ENCODE measurements at places on chromosomes 6 and 20.

DNA sequence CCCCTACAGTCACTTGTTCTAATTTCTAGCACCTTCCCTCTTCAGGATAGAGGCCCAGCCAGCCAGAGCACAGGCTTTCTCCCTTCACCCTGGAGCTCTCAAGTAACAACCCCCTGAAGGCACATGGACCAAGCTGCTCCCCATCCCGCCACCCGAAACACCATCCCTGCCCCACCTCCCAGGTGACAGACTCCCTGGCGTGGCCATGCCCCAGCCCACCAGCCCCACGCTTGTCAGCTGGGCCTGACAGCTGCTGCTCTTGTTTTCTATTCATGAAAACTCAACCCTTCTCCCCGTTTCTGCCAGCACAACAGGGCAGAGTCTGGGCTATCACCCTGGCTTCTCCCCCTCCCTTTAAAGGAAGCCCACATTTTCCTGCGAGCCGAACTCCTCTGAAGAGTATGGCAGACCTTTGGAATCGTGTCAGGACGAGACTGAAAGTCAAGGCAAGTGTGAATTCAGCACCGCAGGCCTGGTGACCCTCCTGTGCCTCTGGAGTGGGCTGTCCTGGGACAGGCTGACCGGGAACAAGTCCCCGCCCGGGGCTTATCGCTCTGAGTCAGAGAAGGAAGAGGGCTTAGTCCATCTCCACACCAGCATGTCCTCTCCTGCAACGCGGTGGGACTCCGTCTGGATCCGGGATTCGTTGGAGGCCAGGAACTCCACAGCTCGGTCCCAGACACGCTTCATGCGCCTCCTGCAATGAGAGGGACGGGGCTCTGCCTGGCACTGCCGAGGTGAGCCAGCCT lies 16.7 kb downstream of the LEMD2 start:
- DNase-seq: no peak

GRCh38 chr20:16573001-16573965 lies at the start of gene KIF16B:
Gene KIF16B (minus strand): TSS chr20:16573448. CDS start chr20:16573275, 173 bp downstream.
- DNase-seq: peak; percentile 88

- DNase-seq: peak; percentile 48
Measured at GRCh38 chr6:70686548-70687133, 19.0 kb downstream of the SMAP1 start.

DNA sequence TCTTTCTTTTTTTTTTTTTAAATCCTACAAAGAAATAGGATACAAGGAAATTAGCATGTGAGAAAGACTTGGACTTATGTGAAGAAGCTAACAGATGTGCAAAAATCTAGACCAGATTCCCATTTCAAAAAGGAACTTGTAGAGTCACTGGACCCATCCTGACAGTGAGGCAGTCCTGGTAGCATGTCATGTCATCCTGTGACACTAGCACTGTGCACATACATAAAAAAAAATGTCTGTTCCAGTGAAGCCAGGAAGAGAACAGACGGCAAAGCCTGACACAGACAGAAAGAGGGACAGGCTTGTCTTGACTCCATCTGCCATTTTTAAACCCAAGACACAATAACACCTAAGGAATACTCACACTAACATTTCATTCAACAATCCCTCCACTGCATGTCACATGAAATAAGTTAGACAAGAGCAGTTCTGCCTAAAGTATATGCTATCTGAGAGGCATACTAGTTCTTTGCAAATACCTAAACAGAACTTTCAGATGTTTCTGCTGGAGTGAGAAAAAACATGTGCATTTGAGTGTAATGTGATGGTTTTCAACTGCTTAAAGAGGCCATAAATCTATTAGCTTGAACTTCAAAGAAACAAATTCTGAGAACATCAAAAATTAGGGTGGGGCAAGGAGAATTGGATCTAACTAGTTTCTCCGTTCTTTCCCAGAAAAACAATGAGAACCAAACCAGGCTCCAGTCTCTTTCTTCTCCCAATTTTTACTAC lies 159.6 kb downstream of the BACH2 start:
- DNase-seq: no peak

GRCh38 chr6:119539066-119539746 lies 189.6 kb upstream of the MAN1A1 start:
- DNase-seq: no peak

GRCh38 chr6:122785891-122786290 lies 3.2 kb upstream of the SMPDL3A start:
- no peak for DNase-seq

DNA sequence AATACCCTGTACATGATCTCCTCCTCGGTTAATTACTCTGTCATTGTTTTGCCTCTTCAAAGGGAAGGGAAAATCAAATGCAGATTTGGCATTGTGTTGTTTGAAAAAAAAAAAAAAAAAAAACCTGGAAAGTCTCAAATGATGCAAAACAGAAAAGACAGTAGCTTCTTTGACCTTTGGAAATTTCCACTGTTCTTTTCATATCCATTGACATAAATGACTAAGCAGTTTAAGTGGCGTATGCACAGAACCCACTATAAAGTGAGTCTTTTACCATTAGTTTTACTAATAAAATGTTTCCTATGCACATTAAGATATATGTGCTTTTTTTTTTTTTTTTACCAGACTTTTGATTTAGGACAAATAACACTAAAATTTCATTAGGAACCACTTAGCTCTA lies 704.3 kb downstream of the TFAP2A start:
- DNase-seq: no peak

- no peak for DNase-seq
Measured at GRCh38 chr6:135419162-135419561, 78.4 kb downstream of the AHI1 start.

DNA sequence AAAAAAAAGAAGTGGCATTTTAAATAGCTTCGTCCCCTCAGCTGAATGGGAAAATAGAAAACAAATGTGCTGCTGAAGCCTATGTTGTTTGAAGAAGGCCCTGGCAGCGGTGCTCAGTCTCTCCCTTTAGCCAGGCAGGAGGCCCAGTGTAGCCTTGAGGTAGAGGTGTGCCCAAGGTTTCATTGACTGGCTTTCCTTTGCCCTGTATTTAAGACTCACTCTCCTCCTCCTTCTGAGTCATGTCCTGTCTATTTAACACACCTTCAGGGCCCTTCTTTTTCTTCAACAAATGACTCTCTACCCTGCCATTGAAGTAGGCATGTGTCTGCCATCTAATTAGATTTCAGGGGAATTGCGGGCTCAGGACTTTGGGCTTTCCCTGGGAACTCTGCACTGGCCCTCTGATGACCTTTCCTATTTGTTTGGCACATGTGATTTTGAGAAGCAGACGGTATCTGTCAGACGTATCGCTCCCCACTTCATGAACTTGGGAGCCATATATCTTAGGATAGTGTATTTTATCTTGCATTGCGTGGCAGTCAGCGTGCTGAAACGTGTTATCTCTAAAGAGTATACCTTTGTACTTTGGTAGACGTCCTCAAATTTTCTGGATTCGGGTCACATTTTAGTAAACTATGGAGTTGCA lies 4.3 kb downstream of the TJAP1 start:
- DNase-seq: no peak

GRCh38 chr6:24207413-24207812 lies 81.4 kb downstream of the NRSN1 start:
- DNase-seq: no peak

- DNase-seq: no peak
Measured at GRCh38 chr6:16056263-16056870, 72.5 kb upstream of the MYLIP start.

DNA sequence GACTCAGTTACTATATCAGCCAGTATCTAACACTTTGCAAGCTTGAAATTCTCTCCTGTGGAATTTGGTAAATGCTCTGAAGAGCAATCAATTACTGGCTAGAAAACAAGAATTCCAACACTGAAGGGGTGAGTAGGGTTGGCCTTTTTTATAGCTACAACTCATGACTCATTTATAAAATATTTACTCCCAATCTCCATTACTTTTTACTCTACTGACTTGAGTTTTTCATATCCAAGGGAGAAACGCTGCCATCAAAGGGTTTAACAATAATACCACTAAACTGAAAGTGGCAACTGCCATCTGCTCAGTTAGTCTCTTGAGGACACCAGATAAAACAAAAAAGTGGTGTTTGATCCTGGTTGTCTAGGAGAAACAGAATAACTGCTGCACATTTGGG lies 203.1 kb downstream of the UBE3D start:
- DNase-seq: no peak

GRCh38 chr6:31332637-31333602 lies 24.1 kb downstream of the HLA-B start:
- DNase-seq: no peak

DNA sequence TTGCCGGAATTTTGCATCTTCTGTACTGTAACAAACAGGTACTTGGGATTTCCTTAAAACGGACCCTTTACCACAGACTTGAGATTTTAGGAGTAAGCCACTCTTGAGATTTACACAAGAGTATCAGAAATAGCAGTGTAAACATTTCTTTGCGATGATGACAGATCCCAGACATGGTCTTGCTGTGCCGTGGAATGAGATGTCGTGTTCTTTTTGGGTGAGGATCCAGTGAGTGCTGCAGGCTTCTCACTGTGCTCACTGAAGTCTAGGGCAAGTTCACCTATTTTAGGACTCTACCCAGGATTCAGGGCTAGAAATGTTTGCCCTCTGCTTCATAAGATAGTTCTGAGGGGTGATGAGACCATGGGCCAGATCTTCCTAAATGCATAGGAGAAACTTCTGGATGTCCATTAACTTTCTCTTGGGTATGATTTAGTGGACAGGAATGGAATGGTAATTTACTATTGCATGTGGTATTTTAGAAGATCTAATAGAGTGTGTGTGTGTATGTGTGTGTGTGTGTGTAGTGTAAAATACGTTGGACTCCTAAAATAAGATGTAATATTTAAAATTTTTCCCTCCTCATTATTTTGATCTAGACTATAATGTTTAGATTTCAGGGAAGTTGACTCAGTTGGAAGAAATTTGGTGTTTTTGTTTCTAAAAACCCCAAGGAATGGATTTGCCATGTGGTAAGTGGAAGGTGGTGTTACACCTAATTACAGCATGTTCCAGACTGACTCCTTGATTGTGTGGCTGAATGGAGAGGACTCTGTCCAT lies 8.5 kb downstream of the LRRC1 start:
- DNase-seq: no peak

DNA sequence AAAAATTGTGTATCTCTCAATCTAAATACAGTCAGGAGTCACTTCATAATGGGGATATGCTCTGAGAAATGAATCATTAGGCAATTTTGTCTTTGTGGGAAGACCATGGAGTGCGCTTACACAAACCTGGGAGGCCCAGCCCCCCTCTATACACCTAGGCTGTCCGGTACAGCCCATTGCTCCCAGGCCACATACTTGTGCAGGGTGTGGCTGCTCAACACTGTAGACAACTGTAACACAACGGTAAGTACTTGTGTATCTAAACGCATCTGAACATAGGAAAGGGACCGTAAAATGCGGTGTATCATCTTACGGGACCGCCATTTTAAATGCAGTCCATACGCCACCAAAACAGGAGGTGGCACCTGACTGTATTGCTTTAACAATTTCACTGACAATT lies 58.0 kb upstream of the FRMD1 start:
- no peak for DNase-seq

DNA sequence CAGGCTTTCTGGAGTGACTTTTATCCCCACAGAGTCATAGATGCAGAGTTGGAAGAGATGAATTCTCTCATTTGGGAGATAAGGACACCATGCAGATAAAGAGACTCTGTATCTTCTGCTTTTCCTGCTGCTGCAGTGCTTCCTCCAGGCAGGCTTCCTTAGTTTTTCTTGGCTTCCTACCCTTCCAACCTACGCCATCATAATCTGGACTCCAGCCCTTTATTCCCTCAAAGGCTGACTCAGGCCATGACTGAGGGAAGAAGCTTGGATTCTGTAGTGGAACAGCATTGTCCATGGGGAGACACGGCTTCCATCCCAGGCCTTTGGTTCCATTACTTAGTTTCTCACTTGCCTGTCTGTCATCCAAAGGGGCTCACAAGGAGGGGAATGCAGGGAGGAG lies 6.5 kb upstream of the RNF24 start:
- no peak for DNase-seq

GRCh38 chr20:23928788-23929187 lies 49.2 kb upstream of the CST5 start:
- DNase-seq: peak; percentile 25

Measured in CD4-positive, alpha-beta T cell treated with Interleukin-1 beta for 1 hour (primary cell).